T-helper 1 cell (primary cell): ENCODE measurements at places on chromosomes 16 and 17.

GRCh38 chr17:62891659-62892058 is 74.4 kb upstream of the TANC2 start:
- DNase-seq, result no peak

- DNase-seq, result no peak
Observed at GRCh38 chr17:48127371-48128051, 19.9 kb downstream of the SNX11 start.

DNA sequence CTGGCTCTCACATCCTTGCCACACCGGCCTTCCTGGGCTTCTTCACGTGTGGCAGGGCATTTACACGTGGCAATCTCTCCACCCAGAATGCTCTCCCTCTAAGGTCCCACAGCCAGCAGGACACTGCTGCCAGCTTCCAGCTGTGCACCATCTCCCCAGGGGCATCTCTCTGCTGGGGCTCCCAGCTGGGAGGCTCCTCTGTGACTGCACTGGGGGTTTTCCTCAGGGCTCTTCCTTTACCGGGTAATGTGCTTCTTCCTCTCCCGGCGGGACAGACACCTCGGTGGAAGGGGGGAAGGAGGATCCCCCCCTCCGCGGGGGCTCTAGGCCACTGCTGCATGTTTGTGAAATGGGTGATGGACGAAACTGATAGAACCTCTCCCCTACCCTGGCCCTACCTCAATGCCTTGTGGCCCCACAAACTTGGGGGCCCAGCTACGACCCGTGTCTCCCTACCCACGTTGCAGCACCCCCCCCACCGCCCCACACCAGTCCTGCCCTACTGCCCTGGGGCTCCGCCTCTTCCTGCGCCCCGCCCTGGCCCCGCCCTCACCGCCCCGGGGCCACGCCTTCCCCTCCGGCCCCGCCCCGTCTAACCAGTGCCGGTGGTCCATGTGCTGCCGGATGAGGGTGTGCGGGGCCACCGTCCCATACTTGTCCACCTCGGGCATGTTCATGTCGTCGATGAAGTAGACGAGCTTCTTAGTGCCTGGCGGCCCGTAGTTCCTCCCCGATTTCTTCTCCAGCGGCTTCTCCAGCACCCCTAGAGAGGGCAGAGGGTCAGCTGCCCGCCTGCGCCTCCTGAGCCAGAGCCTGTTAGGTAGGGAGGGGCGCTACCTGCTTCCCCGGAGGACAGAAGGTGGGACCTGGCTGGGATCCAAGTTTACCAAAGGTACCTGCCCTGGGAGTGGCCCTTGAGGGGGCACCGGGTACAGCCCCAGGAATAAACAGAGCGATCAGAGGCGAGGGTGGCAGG is 92.6 kb downstream of the DNAH17 start:
- peak; percentile 62 for DNase-seq

DNA sequence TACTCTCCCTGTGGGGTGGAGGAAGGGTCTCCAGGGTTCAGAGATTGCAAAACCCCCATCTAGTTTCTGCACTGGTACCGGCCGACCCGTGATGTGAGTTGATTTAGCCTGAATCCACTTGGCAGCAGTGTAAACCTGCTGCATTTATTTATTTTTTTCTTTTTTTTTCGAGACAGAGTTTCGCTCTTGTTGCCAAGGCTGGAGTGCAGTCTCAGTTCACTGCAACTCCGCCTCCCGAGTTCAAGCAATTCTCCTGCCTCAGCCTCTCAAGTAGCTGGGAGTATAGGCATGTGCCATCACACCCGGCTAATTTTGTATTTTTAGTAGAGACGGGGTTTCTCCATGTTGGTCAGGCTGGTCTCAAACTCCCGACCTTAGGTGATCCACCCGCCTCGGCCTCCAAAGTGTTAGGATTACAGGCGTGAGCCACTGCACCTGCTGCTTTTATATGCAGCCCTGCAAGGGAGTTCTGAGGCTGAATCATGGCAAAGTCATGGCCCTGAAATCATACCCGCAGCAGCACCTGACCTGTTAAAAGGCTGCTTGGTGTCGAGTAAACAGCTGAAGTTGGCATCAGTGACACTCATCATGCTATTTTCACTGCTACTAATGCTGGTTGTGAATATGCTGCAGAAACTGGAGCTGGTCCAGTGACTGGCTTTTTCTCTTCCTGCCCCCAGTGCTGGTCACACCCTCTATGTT is 21.4 kb downstream of the DEXI start:
- no peak for DNase-seq

- DNase-seq, result no peak
Observed at GRCh38 chr16:84710686-84711085, 10.9 kb downstream of the USP10 start.

- no peak for DNase-seq
Observed at GRCh38 chr16:4404967-4405696, 11.3 kb downstream of the CORO7 start.

GRCh38 chr17:43028221-43028861 is 3.3 kb downstream of the RND2 start:
- no peak for DNase-seq

DNA sequence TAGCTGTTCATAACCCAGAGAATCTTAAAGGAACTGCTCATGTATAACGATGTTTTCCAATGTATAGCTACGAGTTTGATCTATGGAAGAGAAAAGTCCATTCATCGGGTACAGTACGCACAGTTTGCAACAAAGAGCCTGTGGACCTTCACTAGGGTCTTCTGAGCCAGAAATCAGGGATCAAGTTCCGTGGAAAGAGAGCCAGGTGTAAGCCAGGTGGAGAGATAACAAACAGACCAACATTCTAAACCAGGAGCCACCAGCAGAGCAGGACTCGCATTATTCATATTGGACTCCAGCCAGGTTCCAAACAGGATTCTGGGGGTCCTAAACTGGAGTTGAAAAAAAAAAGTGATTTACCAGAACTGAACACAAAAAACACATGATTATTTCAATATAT is 505.4 kb upstream of the C16orf82 start:
- DNase-seq, result no peak

- no peak for DNase-seq
Observed at GRCh38 chr16:4362476-4363135, 9.0 kb upstream of the VASN start.

DNA sequence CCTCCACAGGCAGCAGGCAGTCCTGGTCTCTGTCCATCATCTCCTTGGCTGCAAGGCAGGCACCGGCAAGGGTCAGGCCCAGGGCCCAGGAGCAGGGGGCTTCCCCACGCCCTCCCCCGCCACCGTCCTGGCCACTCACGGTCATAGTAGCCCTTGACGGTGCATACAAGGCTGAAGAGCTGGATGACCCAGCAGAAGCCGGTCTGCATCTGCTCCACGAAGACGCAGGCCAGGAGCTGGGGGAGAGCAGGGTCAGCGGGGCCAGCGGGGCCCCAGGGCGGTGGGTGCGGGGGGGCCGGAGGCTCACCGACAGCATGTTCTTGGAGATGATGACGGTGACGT is 20.1 kb downstream of the CTU2 start:
- no peak for DNase-seq

DNA sequence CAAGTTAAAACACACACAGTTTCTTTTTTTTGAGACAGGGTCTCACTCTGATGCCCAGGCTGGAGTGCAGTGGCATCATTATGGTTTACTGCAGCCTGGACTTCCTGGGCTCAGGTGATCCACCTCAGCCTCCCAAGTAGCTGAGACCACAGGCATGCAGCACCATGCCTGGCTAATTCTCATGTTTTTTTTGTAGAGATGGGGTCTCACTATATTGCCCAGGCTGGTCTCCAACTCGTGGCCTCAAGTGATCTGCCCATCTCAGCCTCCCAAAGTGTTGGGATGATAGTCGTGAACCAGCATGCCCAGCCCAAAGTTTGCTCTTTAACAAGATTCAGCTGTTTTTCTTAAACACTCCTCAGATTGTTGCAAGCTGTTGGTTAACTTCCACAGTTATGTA is 39.0 kb downstream of the PRPSAP2 start:
- no peak for DNase-seq

DNA sequence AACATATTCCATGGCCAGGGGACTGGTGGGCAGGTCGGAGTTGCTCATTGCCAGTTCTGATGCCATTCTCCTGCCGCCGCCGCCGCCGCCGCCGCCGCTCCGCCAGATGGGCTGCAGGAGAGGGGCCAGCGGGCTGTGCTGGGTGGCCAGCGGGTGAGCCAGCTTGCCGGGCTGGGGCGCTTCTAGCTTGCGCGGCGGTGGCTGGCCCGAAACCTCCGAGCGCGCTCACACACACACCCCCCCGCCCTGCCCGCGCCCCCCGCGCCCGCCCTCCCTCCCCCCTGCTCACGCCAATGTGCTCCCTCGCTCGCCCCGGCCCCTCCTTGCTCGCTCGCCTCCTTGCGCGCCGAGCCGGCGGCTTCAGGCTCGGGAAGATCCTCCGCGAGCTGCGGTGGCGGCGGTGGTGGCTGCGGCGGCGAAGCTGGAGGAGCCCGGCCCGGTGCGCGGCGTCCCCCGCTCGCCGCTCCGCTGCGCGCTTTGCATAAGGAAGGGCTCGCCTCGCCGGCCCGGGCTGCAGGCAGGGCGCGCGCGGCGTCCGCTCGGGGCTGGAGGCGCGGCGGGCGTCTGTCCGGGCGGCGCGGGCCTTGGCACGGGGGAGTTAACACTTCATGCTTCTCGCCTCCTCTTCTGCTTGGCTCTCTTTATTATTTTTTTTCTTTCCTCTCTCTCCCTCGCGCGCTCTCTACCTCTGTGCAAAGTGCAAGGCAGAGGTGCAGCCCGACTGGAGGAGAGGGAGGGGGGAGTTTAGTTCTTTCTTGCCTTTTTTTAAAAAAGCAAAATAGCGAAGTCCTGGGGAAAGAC is 500 bp downstream of the MAF start:
- peak; percentile 37 for DNase-seq

DNA sequence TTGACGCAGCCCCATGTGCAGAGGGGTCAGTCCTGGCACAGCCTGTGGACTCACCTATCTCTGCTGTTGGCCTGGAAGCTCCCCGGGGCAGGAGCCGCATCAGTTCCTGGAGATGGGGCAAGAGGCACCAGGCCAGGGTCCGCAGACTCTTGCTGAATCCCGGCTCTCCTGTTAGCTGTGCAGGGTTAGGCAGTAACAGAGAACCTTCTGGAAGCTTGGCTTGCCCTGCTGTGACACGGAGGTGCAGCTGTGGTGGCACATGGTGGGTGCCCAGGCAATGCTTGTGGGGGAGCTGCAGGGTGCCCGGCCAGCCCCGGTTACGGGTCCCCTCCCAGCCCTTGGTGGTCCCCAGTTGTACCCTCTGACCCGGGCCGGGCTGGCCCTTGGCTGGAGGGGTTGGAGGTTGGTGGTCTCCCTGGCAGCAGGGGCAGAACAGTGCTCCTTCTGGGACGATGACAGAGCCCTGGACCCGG is 26.0 kb upstream of the ZNF469 start:
- DNase-seq, result no peak

- DNase-seq, result no peak
Observed at GRCh38 chr16:86018071-86018470, 119.1 kb downstream of the IRF8 start.

DNA sequence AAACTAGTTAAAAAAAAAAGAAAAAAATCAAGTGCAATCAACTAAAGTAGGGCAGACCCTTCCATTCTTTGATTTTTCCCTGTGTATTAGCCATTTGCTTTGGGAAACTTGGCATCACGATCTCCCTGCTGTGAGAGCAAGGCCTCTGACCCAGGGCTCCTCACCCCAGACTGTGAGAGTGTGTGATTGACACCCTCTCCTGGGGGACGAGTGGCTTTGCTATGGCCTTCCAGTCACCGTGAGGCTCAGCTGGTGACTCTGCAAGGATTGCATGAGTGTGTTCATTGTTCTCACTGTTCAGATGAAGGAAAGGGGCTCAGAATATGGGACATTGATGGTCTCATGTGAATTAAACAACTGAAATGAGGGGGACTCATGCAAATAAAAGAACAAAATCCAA is 69.0 kb upstream of the BCAR1 start:
- DNase-seq, result no peak

DNA sequence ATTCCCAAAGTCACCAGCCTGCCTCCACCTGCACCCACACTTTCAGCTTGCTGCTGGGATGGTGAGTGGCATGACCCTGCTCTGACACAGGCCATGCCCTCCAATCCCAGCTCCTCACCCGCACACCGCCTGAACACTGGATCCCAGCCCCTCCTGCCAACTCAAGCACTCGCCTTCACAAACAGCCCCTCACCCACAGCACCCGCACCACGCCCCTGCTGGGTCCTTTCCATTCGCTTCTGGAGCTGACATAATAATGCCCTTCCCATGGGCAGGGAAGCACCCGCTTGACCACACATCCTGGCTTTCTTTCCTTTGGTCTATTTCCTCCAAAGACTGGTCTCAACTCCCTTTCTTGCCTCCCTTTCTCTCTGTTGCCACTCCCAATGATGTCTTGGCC is 57.6 kb downstream of the RAB11FIP4 start:
- no peak for DNase-seq

DNA sequence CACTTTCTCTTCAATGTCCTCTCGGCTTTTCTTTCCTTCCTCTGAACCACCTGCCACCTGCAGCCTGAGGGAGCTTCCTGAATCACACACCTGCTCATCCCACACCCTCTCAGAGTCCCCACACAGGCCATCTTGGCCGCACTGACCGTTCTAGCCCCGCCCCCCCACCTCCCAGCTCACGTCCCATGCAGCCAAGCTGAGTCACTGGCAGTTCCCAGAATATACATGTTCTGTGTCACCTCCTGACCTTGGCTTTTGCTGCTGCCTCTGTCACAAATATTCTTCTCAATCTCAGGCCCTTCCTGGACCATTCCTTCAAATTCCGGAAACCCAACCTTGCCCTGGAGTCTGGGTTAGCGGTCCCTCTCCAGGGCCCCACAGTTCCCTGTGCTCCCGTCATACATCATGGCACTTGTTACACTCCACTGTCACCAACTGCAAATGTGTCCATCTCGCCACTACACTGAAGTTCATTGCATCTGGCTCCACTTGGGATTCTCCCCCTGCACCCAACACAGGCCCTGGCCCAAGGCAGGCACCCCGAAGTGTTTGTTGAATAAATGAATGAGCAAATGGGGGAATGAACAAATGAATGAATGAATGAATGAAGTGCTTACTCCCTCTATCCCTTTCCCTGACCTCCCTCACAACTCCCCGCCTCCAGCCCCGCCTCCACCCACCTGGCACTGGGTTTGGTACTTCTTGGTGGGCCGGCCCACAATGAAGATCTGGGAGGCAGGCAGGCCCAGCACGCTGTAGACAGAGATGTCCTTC is 12.8 kb downstream of the PIMREG start:
- DNase-seq, result no peak

GRCh38 chr17:67629971-67630320 is 87.8 kb upstream of the NOL11 start:
- no peak for DNase-seq

DNA sequence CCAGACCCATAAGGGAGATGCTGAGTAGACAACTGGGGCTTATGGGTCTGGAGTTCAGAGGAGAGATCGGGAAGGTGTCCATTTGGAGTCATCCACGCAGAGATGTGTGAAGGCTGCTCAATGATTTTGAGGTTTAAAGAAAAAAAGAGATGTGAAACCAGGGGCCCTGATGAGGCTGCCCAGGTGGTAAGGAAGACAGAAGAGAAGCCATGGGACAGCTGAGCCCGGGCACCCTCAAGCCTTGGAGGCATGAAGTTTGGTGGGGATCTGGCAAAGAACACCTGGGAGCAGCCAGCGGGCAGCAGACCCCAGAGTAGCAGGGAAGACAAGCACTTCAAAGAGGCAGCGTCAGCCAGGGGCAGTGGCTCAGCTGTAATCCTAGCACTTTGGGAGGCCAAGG is 20.8 kb upstream of the MYO15B start:
- no peak for DNase-seq

- DNase-seq, result no peak
Observed at GRCh38 chr17:57944908-57945307, 10.3 kb downstream of the CUEDC1 start.
